Activated CD4-positive, alpha-beta T cell treated with anti-CD3 and anti-CD28 coated beads, Interleukin-2, amount 10 ng/mL, durations not matched to agents 7 days and 5 days (primary cell): ENCODE measurements at places on chromosomes 6 and 20. TPM values are rescaled to one million over a fixed set of nuclear protein-coding genes. Genes with fewer than 3 reads are reported as not detected.

DEFB124 gene
- not detected for total RNA-seq

OXT gene
- total RNA-seq: not detected

TGM3 gene
- total RNA-seq: not detected

SLPI gene
- 0.37 TPM for total RNA-seq

GPLD1 gene
- 0.15 TPM for total RNA-seq

CD40 gene
- 1.5 TPM for total RNA-seq

LST1 gene
- total RNA-seq: 36.8 TPM

SMLR1 gene
- not detected for total RNA-seq

KCNQ5 gene
- 2.6 TPM for total RNA-seq

SLC35D3 gene
- total RNA-seq: not detected

PNPLA1 gene
- total RNA-seq: not detected

JAG1 gene
- total RNA-seq: not detected

HLA-DRA gene
- total RNA-seq: 58.8 TPM
